ENCODE measurements at places on chromosomes 2 and 18.
A peak's percentile ranks its signal among the peaks of the same experiment; 100 is the strongest.

- no peak for DNase-seq
Observed at GRCh38 chr2:168246483-168247340, 683 bp downstream of the STK39 start.

GRCh38 chr2:26606847-26607190 lies 34.3 kb downstream of the CIB4 start:
- no peak for DNase-seq

DNA sequence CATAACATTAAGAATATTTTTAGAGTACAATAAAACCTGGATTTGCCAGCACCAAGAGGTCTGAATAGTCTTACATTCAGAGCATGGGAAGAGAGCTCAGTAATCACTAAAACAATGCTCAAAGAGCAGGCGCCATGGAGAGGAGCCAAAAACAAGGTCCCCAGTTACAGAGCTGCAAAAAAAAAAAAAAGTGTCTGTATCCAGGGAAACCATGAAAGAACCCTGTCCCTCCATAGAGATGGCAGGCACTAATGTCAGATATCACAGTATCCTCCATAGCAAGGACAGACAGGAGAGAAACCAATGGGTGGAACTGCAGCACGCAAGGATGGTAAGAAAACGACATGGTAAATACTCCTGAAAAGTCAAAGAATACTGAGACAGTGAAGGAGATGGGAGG lies 19.5 kb downstream of the FBXO15 start:
- DNase-seq = no peak

GRCh38 chr2:26672112-26672817 lies 20.3 kb upstream of the KCNK3 start:
- DNase-seq = no peak

DNA sequence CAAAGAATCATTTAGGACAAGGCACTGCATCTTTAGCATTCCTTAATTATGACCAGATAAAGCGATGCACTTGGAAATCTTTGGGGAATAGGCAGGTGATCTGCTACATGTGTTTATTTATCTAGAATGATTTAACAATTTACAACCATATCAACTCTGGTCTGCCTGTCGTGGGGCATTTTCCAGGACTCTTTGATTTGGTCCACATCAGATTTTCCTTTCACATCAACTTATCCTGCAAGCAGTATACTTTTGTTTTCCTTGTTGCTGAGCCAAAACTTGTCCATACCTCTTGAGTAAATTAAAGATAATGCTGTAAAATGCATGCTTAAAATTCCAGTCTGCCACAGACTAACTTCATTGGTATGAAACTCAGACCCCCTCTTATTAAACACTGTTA lies 312.4 kb upstream of the TCF4 start:
- no peak for DNase-seq

- DNase-seq = no peak
Observed at GRCh38 chr18:22318745-22319407, 98.8 kb downstream of the CTAGE1 start.

GRCh38 chr2:110726285-110726684 lies 6.1 kb upstream of the ACOXL start:
- DNase-seq = no peak

GRCh38 chr2:209685340-209685739 lies 86.3 kb upstream of the UNC80 start:
- no peak for DNase-seq

DNA sequence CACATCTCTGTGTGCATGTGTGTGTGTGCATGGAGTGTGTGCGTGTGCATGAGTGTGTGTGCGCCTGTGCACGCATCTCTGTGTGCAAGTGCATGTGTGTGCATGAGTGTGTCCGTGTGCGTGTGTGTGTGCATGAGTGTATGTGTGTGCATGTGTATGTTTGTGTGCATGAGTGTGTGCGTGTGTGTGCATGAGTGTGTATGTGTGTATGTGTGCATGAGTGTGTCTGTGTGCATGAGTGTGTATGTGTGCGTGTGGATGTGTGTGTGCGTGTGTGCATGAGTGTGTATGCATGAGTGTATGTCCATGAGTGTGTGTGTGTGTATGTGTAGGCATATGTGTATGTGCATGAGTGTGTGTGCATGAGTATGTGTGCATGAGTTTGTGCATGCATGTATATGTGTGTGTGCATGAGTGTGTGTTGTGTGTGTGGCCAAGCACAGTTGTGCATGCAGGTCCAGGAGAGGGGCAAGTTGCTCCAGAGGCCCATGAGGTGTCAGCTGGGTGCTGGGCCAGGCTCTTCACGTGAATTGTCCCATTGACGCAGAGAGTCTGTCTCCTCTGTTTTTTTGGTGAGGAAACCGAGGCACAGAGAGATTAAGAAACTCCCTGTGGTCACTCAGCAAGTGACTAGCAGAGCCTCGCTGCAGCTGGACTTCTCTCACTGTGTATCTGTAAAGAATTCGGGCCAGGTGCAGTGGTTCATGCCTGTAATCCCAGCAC lies 75.5 kb downstream of the ASB1 start:
- no peak for DNase-seq

GRCh38 chr2:120771111-120771780 lies 35.6 kb downstream of the GLI2 start:
- no peak for DNase-seq

GRCh38 chr18:71450257-71450656 lies 1093.9 kb downstream of the CBLN2 start:
- peak; percentile 33 for DNase-seq

- DNase-seq = no peak
Observed at GRCh38 chr2:43026426-43027096, 199.8 kb downstream of the ZFP36L2 start.

- no peak for DNase-seq
Observed at GRCh38 chr18:79912994-79913831, 38.2 kb downstream of the SLC66A2 start.

DNA sequence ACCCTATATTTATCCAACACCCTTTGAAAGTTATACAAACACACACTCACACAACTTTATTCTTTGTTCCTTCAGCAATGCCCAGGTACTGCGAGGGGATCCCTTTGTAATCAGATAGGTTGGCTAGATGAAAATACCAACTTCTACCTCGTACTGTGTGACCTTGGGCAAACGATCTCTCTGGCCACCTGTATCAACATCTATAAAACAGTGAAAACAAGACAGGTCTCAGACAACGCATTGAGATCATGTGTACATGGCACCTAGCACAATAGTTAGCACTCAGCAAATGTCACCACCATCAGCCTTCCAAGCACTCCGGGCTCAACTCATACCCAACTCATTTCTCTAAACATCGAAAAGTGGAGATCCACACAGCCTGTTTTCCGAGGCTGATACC lies 118.4 kb upstream of the PPP1CB start:
- no peak for DNase-seq

GRCh38 chr2:149226790-149227189 lies 103.6 kb upstream of the LYPD6 start:
- DNase-seq = no peak

DNA sequence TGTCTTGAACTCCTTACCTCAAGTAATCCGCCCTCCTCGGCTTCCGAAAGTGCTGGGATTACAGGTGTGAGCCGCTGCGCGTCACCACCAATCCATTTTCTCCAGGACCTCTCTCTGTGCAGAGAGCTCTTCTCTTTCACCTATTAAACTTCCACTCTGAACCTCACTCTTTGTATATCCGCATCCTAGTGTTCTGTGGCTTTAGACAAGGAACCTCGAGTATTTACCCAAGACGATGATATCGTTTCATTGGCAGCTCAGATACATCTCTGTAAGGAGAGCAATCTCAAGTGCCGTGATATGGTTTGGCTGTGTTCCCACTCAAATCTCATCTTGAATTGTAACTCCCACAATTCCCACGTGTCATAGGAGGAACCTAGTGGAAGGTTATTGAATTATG lies 15.1 kb upstream of the WDR33 start:
- no peak for DNase-seq

GRCh38 chr2:31390324-31390723 lies 24.2 kb downstream of the XDH start:
- DNase-seq = no peak

DNA sequence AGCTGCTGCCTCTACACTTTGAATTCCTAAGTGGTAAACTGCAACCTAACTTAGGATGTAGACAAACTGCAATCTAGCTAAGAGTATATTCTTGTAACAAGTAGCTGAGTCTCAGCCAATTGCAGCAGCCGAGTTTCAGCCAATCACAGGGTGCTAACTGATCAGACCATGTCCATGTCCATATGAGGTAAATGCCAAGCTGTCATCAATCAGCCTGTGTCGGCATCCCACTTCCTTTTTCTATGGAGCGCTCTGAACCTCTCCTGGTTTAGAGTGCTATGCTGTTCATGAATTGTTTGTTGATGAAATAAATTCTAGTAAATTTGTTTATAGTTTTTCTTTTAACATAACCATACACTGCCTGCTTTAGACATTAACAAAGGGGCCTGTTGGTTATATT lies 408.8 kb downstream of the NBAS start:
- DNase-seq = no peak

DNA sequence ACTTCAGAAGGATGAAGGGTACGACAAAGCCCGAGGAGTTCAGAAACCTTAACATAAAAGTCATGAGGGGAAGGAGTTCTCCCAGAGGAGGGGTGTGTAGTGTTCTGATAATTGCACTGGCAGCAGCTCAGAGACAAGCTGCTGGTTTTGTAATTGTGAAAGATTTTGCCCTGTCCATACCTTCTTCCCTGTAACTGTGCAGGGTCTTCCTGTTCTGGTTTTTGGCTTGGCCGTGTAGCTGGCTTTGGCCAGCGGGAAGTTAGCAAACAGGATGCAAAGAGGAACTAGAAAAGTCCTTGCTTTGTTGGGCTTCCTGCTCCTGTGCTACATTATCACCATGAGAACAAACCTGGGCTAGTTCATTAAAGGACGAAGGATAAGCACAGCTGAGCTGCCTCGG lies 160.8 kb downstream of the LPIN1 start:
- no peak for DNase-seq

DNA sequence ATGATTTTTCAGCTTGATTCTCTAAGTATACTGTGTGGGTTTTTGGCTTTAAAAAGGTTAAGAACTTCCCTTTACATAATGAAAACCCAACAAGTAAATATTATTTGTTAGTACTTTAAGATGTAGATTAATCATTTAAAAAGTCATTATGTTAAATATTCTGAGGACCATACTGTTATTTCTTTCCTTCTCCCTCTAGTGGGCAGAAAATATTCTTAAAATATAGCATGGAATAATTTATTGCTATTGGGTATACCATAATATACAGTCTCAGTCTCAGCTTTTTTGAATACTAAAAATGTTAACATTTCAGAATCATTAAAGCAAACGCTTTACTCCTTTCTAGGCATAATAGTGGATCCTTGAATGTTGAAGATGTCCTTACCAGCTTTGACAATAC lies 28.1 kb downstream of the CAMKMT start:
- DNase-seq = no peak

GRCh38 chr18:76412818-76413565 lies 82.0 kb downstream of the ZNF516 start:
- DNase-seq = no peak

GRCh38 chr18:40583671-40584070 lies 1371.4 kb upstream of the PIK3C3 start:
- DNase-seq = no peak

DNA sequence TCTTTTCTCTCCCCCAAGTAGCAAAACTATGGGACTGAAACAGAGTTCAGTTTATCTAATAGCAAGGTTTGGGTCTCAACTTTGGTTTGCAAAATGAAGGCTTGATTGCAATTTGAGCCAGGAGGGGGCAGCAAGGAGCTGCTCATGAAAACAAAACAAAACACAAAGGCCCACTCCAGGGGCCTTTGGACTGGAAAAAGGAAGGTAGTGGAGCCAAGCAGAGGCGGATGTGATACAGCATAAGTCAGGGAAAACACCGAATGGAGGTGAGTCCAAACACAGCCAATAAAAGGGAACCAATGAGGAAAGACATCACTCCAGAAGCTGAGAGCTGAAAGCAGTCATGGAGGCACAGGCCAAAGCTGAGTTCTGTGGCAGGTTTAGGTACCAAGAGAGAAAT lies 799.7 kb upstream of the ACVR2A start:
- peak; percentile 10 for DNase-seq

- DNase-seq = no peak
Observed at GRCh38 chr2:148968776-148969319, 69.7 kb upstream of the LYPD6B start.

DNA sequence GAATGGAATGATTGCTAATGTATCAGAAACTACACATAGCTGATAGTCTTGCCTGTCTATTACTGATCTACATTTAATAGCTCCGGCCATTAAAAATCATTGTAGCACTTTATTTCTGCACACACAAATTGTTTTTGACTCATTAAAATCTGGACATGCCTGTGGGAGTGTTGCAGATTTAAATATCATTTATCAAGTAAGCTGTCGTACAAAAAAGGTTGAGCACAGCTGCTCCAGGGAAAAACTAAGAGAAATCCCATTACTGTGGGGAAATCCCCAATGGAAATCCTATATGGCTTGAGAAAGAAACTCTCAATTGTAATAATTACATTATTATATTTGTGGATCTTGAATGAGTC lies 99.6 kb upstream of the CERS6 start:
- no peak for DNase-seq

GRCh38 chr2:200670313-200670712 lies 84.5 kb downstream of the AOX1 start:
- DNase-seq = no peak

- no peak for DNase-seq
Observed at GRCh38 chr2:59932341-59932740, 621.1 kb downstream of the BCL11A start.

All from NCI-H2081 treated with DMSO at 0.1 percent for 48 hours (cell line).